NCI-H2081 treated with DMSO at 0.1 percent for 48 hours (cell line): ENCODE measurements at places on chromosomes 7 and 10.

- DNase-seq, result no peak
Observed at GRCh38 chr7:111622084-111622483, 59.8 kb upstream of the IMMP2L start.

GRCh38 chr7:96959135-96959534, 46.2 kb upstream of the DLX6 start:
- DNase-seq, result no peak

GRCh38 chr10:62457196-62457595, 83.0 kb downstream of the ZNF365 start:
- DNase-seq, result no peak

GRCh38 chr10:91589658-91590035, 43.2 kb downstream of the PPP1R3C start:
- no peak for DNase-seq

- DNase-seq, result no peak
Observed at GRCh38 chr7:92762851-92763250, 73.5 kb downstream of the CDK6 start.

DNA sequence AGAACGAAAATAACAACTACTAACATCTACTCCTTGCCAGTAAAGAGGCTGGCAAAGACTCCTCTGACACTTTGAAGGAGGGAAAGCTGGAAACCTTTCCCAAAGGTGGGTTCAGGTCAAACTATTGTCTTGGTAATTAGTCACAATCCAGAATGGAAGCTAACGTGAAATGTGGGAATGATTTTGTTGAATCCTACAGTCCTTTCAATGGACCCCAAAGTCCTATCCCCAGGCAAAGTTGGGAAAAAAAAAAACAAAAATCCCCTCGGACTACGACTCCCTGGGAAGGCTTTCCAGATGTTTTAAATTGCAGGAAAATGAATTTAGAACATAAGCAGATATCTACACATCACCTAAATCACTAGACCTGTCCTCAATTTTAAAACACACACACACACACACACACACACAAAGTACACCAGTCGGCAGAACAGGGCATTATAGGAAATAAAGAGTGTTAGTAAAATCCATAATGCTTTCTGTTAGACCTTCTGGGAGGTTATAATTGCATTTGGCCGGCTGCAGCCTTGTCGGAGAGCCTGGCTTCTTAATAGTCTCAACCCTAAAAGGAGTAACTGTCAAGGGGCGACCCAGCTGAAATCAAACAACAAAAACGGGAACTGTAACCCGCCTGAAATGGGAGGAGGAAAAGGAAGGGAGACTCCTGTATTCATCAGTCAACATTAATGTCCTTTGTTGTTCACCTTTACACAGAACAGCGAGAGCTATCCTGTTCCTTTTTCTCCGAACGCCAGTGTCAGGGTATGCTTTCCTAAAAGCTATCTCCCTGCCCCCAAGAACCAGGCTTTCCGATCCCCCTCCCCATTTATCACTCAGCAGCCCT, 1.5 kb downstream of the DOCK4 start:
- no peak for DNase-seq
